ENCODE measurements at places on chromosomes 16 and 17.

- DNase-seq: no peak
These were observed 1.8 kb upstream of the UBTF start for GRCh38 chr17:44221084-44221861.

DNA sequence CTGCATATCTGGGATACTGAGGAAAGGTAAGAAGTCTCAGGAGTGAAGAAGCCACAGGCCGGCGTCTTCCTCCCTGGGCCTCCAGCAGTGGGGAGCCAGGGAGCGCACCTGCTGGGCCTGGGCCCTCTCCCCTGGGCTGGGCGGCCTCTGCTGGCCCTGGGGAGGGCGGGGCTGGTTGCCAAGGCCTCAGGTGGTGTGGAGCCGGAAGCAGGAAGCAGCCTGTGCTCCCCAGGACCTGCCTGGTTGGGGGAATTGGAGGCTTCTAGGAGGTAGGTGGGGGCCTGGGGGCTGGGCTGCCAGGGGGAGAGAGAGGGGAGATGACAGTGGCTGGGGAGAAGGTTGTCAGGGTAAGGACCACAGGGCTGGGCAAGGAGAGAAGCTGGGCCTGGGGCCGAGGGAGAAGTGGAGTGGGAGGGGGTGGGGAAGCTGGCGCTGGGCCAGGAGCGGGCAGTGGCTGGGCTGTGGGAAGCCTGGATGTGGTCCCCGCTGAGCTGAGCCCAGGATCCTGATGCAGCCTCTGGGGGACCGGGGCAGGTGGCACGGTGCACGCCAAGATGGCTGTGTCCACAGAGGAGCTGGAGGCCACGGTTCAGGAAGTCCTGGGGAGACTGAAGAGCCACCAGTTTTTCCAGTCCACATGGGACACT lies at the start of gene SMIM22:
TSS of gene SMIM22 (plus strand) at position 189 of the 647 bp plus-strand sequence. CDS start at position 555, 366 bp downstream.
- DNase-seq: no peak

DNA sequence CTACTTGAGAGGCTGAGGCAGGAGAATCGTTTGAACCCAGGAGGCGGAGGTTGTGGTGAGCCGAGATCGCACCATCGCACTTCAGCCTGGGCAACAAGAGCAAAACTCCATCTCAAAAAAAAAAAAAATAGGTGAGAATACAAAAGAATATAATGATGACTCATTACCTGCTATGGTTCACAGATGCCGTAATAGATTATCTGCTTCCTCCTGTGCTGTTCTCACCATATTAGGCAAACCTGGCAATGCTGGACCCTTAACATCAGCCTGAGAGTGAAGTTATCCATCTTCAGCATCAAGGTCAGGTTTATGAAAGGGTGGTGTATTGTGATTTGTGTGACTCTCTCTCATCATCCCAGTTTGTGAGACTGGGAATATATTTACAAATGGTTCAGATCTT lies 271.3 kb upstream of the CPHXL start:
- DNase-seq: no peak

DNA sequence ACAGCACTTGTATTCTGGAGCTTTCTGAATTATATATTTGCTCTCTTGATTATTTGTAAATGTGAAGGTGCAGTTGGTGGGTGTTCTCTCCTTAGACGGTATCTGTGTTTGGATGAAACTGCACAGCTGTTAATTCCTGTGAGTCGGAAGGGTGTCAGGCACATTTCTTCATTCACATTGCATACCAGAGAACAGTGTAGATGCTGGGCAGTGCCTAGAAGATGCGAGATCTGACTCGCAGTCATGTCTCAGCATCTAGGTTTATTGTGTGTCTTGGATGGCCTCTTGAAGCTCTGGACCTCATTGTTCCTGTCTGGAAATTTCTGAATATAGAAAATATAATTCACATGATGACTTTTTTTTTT lies 61.2 kb downstream of the CLEC16A start:
- no peak for DNase-seq

GRCh38 chr16:1908983-1909382 lies 9.2 kb downstream of the HS3ST6 start:
- no peak for DNase-seq

- DNase-seq: no peak
These were observed 5.6 kb downstream of the USH1G start for GRCh38 chr17:74917430-74917829.

GRCh38 chr17:40402668-40403067 lies 15.0 kb downstream of the TOP2A start:
- DNase-seq: no peak

DNA sequence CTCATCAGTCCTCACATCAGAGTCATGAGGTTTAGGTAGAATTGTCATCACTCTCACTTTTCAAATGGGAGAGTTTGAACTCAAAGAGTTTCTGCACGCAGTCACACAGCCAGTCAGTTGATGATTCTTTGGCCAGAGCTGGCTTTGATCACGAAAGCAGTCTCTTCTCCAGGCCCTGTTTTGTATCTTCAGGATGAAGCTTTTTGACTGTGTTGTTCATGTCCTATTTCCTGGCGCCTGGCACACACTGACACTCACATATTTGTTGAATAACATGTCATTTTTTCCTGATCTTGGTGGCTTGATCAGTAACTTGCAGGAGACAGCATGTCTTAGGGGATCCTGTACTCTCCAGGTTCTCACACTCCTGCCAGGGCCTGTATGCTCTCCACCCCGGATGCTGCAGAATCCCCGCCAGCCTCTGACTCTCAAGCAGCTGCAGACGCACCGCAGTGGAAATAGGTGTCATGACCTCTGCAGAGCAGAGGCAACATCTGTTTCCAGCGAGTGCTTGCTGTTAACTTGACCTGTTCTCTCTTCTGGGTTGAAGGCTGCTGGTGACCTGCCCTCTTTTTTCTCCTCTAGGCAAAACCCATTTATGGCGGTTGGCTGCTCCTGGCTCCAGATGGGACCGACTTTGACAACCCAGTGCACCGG lies 33.0 kb downstream of the MPRIP start:
- no peak for DNase-seq

- DNase-seq: no peak
These were observed 8.2 kb upstream of the CDK10 start for GRCh38 chr16:89678258-89678657.

DNA sequence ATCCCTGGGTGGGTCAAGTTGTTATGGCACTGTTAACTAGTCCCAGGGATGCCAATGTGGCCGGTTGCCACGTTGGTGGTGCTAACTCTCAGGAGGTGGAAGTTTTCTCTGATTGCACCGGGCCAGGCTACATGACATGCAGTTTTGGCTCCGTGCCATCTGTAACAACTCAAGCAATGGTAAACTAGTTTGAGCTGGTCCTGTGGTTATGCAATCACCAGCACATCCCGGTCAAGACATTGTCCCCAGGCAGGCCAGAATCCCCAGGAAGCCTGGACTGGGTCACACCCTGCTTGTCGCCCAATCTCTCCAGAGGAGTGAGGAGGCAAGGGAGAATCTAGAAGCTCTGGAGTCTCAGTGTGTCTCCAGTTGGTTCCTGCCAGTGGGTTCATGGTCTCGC lies 10.1 kb upstream of the CCL17 start:
- no peak for DNase-seq

- DNase-seq: no peak
These were observed 6.8 kb downstream of the MTSS2 start for GRCh38 chr16:70678898-70679670.

DNA sequence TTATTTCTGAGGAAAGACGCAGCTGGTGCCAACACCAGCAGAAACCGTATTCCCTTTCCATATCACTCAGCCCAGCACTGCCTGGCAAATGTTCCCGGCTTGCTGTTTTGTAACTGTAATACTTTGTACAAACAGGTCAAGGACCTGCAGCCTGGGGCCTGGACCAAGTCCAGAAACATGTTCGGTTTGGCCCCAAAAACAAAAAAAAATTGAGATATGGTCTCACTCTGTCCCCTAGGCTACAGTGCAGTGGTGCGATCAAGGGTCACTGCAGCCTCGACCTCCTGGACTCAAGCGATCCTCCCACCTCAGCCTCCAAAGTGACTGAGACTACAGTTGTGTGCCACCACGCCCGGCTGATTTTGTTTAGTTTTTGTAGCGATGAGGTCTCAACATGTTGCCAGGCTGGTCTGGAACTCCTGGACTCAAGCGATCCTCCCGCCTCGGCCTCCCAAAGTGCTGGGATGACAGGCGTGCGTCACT lies 1.2 kb downstream of the HAGH start:
- no peak for DNase-seq

DNA sequence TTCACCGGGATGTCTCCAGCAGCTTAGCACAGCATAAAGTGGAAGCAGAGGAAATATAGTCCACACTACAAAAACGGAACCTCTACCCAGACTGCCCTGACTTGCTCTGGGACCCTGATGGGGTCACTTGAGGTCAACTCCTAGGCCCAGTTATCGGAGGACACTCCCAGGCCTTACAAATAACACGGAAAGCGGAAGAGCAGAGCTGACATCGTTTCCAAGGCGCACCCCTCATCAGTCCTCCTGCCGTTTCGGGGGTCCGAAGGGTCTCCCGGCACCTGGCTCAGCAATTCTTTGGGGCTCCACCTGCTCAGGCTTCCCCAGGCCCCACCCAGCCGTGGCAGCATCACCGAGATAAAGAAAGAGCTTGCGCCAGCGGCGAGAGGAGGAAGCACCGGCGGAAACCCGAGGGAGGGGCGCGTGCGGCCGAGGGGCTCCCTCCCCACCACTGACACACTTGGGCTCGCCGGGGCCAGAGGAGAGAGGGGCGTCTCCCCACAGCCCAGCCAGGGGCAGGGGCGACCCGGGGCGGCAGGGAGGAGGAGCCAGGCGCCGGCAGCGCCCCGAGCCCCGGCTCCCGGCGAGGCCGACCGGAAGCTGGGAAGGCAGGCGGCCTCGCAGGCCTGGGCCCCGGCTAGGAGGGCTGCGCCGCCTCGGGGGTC lies 727 bp downstream of the CORO7 start:
- DNase-seq: no peak

- DNase-seq: no peak
These were observed 18.5 kb upstream of the KCTD5 start for GRCh38 chr16:2663553-2664546.

- no peak for DNase-seq
These were observed 233.1 kb upstream of the AXIN2 start for GRCh38 chr17:65794572-65794971.

- no peak for DNase-seq
These were observed 78.6 kb downstream of the RBFOX3 start for GRCh38 chr17:79532107-79532790.

DNA sequence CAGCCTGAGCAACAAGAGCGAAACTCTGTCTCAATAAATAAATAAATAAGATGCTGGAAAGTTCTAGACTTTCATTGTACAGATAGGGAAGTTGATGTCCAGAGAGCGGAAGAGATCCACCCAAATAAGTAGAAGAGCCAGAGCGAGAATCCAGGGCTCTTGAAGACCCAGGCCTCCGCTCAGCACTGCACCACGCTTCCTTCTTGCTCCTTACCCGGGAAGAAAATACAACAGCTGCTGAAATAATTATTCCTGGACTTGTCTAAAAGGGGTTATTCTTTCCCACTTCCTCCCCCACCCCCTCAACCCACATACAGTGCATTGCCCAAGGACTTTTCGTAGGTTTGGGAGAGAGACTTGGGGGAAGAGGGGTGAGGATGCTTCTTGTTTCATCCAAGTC lies 26.7 kb downstream of the CDK5RAP3 start:
- DNase-seq: no peak

DNA sequence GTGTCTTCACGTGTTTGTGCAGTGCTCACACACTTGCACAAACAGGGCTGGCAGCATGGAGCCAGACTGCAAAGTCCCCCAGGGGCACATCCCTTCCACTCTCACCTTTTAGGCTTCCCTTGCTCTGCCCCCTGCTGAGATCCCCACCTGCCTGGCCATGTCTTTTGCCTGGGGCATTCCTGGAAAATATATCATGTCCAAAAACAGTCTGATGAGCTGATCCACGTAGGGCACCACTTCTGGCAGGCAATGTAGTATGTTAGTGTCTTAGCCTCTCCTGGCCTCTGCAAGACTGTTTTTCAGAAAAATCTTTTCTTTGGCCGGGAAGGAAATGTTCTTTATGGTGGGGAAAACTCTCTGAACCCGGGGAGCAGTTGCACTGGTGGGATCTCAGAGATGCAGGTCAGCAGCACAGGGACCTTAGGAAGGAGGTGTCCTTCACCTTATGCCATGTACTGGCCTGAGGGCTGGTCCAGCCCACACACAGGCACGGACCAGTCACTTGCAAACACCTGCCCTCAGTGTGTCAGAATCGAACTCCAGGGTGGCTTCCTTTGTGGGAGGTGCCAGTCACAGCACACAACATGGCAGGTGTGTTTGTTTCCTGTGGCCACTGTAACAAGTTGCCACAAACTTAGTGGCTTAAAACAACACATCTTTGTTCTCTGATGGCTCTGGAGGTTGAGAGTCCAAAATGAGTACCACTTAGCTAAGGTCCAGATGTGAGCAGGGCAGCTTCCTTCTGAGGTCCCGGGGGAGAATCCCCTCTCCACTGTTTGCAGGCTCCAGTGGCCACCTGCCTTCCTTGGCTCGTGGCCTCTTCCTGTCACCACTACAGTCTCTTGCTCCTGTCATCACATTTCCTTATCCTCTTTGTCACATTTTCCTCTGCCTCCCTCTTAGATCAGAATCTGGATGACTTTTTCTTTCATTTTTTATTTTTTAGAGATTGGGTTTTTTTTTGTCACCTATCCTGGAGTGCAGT lies 46.6 kb downstream of the MPRIP start:
- DNase-seq: no peak

- DNase-seq: no peak
These were observed at the start of gene TMEM95 for GRCh38 chr17:7355053-7355452. Gene TMEM95 (plus strand): TSS chr17:7355156. CDS start chr17:7355205, 49 bp downstream.

GRCh38 chr16:86365513-86366273 lies 144.6 kb upstream of the FOXF1 start:
- no peak for DNase-seq

DNA sequence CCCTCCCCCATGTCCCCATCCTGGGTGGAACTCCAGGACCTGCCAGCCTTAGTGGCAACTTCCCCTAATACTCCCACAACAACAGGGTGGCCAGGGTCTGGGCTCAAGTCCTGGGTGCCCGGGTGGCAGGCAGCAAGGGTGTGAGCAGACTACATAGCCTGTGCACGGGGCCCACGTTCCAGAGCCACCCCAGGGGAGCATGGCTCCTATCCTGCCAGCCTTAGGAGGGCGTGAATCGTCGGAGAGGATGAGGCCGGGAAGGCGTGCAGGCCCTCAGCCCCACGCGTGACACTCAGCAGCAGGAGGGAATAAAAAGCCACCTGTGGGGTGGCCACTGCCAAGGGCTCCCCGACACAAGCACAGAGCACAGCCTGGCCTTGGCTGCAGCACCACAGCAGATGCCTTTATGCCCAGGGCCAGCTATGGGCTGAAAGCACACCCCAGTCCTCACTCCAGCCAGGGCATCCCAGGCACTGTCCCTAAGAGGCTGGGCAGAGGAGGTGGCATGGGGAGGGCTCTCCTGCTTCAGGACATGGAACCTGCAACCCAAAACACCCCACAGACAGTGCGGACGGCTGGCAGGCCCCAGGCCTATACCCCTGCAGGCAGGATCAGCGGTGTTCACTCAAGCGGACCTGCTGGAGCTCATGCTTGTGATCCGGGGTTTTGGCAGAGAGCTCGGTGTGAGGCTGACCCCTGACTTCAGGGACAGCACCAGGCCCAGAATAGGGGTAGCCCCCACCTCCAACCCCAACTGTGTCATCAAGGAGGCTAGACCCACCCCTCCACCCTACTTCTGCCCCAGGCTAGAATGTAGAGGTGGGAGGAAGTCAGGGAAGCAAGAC lies 2.7 kb downstream of the BCAR1 start:
- no peak for DNase-seq

- no peak for DNase-seq
These were observed 5.0 kb upstream of the CAPN15 start for GRCh38 chr16:522320-523096.

GRCh38 chr17:27339836-27340550 lies 46.1 kb downstream of the WSB1 start:
- DNase-seq: no peak
